Prostate gland (tissue), 2 donors: ENCODE measurements at places on chromosomes 4 and X. TPM values are rescaled to one million over a fixed set of nuclear protein-coding genes. Genes with fewer than 3 reads are reported as not detected.

DNA sequence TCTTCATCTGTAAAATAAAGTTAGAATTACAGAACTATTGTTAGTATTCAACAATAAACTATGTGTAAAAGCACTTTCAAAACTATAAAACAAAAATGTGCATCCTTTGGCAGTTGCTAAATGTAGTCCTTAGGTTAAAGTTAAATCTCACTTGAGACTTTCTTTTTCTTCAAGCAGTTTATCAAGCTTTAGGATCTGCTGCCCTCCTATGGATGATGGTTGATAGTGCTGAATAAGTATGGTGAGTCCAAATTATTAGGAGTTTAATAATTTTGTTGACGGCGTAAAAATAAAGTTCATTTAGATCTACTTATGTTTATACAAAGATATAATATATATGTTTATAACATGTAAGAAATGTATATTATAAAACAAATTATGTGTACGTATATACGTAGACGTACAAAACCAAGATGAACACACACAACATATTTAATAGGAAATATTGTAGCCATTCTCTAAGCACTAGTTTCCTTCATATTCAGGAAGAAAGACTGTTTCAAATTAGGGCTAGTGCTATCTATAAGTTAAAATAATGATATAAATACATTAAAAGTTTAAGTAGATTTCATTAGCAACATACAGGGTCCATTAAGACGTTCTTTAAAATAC lies 22.3 kb downstream of the UGT2A2 start:
- peak; percentile 13 for DNase-seq

- no peak for DNase-seq
These were observed 3.2 kb downstream of the CXorf65 start for GRCh38 chrX:71103110-71103983.

GRCh38 chr4:109390115-109390768 lies 43.4 kb upstream of the SEC24B start:
- no peak for DNase-seq

DNA sequence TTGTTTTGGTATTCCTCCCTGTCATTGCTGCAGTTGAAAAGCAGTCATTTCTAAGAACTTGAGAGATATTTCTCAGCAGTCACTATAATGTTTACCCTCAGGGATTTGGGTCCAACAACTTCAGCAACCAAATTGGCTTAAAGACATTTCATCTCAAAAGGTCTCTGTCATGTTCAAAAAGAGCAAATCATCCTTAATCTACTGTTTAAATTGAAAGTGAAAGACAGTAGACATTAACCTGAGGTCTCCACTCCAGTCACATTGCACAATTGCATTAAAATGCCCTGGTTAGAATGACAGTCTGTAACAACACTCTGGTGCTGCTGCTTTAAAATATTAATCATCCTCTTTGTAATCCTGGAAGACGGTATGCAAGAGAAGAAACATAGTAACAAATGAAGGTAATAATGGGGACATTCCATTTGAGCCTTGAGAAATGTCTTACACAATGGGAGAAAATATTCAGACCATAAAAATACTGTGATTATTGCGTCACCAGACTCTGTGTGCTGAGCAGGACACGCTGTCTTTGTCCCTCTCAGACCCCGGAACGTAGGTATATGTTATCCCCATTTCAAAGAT lies 90.2 kb upstream of the UNC5C start:
- DNase-seq = no peak

DNA sequence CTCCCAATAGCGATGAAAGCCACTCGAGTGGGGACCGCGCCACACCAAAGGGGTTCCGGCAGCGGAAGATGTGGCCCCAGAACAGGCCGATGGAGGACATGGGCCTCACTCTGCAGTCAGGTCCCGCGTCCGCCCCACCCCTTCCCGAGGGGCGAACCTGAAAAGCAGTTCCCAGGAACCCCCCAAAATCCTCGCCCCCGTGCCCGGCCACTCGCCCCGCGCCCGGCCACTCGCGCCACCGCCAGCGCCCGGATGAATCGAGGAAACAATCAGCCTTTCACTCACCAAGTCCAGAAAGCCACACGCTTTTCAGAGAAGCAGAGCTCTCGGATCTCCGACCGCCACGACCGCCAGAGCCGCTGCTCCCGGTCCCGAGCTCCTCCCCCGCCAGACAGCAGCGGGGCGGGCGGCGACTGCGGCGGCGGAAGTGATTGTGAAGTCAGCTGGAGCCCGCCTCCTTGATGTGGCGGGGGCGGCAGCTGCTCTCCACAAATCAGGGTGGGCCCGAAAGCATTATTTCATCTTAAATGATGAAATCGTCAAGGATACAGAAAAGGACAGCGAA lies at the start of gene PJA1:
Gene PJA1, minus strand, starts transcription at position 367 of the 565 bp plus-strand sequence. CDS start 2,380 bp downstream, outside the sequence.
- peak; percentile 51 for DNase-seq

DNA sequence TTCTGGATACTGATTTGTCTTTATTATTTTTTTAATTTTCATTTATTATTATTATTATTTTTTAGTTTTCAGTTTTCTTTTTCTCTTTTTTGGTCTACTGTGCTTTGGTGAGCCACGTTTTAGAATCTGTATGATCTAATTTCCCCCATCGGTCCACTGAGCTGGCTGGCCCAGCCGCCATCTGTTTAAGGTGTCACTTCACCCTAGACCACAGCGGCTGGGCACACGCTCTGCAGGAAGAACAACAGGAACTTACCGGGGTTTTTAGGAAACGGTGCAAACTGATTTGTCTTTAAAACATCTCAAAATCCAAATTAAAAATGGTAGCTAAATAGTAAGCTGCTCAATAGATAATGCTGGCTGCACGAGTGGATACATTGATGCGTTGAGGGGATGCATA lies 48.8 kb upstream of the AMOT start:
- no peak for DNase-seq

GRCh38 chrX:71910986-71911730 lies 513 bp downstream of the NHSL2 start:
- no peak for DNase-seq

DNA sequence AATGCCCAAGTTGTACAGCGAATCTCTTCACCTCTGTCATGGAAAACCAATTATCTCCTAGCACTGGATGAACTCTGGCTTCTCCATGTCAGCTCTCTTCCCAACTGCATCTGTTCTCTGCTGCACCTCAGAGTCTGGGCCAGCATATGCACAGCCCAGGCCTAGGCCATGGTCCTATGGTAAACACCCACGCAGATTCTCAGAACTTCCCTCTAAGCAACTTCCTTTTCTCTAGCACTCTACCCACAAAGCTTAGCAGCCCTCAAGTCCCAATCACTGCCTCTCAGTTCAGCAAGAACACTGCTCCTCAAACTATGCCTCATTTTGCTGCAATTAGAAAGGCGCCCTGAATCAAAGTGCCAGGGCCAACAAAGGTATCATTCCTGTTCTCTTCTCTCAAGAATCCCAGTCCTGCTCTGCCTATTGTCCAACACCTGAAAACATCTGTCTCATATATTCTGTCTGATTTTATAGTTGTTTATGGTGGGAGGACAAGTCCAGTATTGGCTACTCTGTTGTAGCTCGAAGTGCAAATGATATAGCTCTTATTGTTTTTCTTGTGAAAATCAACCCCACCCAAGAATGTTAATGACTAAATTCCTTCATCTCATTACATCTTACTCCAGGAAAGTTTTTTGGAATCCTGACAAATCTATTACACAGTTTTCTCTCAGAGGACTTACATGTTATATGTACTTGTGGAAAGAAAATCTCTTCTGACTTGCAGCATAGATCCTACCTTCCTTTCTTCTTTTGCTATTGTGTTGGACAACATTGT lies 85.4 kb downstream of the DCHS2 start:
- DNase-seq = no peak

DNA sequence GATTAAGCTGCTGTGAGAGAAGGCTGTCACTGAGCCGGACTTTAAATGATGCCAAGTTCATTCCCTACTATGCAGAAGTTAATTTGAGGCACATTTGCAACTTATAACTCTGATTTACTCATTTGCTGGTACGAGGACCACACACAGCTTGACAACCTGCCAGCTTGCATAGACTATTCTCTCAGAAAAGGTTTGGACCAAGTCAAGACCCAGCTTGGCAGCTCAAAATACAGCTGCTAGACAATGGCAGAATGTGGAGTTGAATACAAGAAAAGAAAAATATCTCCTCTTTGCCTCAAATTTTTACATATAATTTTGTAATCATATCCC lies 338.9 kb downstream of the DHX15 start:
- DNase-seq = no peak

GRCh38 chr4:136526517-136526916 lies 1005.8 kb downstream of the PCDH18 start:
- DNase-seq = no peak

DNA sequence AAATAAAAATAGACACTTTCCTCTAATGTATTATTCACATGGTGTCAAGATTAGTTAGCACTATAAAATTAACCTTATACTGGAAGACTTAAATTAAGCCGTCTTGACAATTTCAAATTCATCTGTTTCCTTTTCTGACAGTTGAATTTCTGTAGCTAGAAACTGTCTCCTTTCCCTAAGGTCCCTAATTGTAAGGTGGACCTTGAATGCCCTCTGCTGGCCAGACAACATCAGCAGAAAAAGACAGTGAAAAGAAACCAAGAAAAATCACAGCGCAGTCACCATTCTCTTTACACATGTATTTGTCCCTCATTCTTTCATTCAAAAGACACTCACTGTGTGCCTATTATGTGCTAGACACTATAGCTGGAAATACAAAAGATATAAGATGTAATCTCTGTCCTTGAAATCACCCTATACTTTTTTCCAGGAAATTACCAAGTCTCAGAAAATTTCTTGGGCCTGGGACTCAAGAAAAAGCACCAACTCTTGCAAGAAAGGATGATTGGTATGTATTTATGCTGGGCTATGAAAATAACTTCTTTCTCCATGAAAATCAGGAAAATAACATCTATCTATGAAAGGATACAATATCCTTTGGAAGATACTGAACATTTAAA lies 32.7 kb upstream of the AMBN start:
- DNase-seq = peak; percentile 38

GRCh38 chrX:107747596-107748161 lies 27.9 kb downstream of the TSC22D3 start:
- DNase-seq = peak; percentile 51

DNA sequence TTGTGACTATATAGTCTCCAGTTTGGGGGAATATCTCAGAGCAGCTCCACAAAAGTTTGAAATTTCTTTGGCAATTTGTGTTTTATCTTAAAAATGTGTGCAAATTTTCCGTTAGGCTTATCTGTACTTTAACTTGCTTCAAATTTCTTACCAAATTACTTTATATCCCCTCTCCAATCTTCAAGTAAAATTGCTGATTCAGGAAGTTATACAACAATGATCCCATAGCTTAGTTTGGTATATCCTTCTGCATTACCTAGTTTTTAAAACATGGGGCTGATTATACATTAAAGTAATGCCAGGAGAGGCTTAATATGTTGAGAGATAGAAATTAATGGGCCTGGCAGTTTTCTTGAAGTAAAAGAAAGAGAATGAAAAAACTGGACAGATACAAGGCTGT lies 66.6 kb downstream of the TAF1 start:
- DNase-seq = no peak

RENBP gene
- 2.4 TPM for total RNA-seq

HELT gene
- not detected for total RNA-seq

C4orf54 gene
- total RNA-seq = 0.32 TPM

GLRA3 gene
- not detected for total RNA-seq

CT83 gene
- not detected for total RNA-seq
